ENCODE measurements at places on chromosomes 11 and 22. TPM values are rescaled to one million over a fixed set of nuclear protein-coding genes. Genes with fewer than 3 reads are reported as not detected.

The KRTAP5-2 gene
- polyA plus RNA-seq = not detected

The ACR gene
- polyA plus RNA-seq = 0.43 TPM

The OR52K1 gene
- not detected for polyA plus RNA-seq

The IFITM10 gene
- polyA plus RNA-seq = 0.04 TPM

The PNPLA3 gene
- polyA plus RNA-seq = 5.3 TPM

The ASCL2 gene
- polyA plus RNA-seq = not detected

The ACTN3 gene
- polyA plus RNA-seq = 0.10 TPM

The RAB36 gene
- 3.3 TPM for polyA plus RNA-seq

The C11orf21 gene
- polyA plus RNA-seq = not detected

The HSPB2 gene
- polyA plus RNA-seq = not detected

The ANO1 gene
- polyA plus RNA-seq = 0.03 TPM

The C1QTNF6 gene
- 23.6 TPM for polyA plus RNA-seq

The TMEM191B gene
- 0.33 TPM for polyA plus RNA-seq

Measured in endothelial cell of umbilical vein (primary cell).